A549 treated with ZK216348 at 1 μM for 4 hours (cell line): ENCODE measurements at places on chromosomes 5 and 9. TPM values are rescaled to one million over a fixed set of nuclear protein-coding genes. Genes with fewer than 3 reads are reported as not detected.

Gene TLE1
- total RNA-seq: 79.7 to 94.0 TPM (median 81.8 TPM) in 5 replicates

Gene MARVELD2
- 2.0 to 3.2 TPM (median 2.8 TPM) in 5 replicates for total RNA-seq

Gene MED7
- total RNA-seq: 14.9 to 27.2 TPM (median 15.7 TPM) in 5 replicates

Gene IFNB1
- total RNA-seq: not detected in 5 replicates

Gene ITGA1
- 0.55 to 2.1 TPM (median 1.5 TPM) in 5 replicates for total RNA-seq
